ENCODE measurements at places on chromosomes 3 and 15.

DNA sequence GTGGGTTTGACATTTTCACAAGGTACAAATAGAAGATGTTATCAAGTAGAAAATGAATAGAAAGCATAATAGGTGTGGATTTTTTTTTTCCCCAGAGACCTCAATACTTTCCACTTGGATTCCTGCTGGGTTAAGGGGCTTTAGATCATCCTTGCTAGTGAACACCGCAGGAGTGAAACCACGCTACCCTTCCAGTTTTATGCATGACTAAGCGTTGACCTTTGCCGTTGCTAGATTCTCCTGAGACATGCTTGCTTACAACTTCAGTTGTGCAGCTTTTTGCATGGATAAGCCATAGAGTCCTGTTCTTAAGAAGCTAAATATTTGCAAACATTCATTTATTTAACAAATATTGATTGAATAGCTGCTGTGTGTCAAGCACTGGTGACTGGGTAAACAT is 299.7 kb upstream of the LMCD1 start:
- no peak for DNase-seq

GRCh38 chr3:145817870-145818483 is 343.0 kb downstream of the PLOD2 start:
- no peak for DNase-seq

GRCh38 chr3:141610939-141611338 is 124.1 kb downstream of the RASA2 start:
- no peak for DNase-seq

DNA sequence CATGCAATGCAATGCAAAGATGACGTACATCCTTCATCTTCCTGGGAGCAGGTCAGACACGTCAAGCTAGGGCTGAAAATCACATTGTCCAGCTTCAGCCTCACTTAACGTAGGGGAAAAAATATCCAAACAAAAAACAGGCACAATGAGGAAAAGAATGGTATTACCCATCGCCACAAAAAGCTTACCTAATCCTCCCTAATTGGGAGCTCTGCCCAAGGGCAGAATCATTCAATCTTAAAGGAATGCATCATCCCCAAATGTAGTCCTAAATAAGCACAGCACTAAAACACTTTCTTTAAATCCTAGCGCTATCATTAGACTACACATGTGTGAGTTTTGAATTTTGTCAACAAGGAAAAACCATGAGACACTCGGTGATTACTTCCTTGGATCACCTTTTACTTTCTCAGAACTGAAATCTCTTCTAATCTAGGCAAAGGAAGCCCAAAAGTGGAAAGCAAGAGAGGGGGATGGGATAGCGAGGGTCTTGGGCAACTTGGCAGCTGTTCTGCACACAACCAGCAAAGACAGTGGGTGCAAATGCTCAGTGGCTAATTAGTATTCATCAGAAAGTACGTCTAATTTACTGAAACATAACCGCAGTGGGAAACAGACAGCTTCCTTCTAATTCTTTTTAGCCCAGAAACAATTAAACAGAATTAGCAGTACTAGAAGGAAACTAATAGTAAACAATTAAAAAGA is 87.4 kb downstream of the ADAMTS9 start:
- DNase-seq = no peak

DNA sequence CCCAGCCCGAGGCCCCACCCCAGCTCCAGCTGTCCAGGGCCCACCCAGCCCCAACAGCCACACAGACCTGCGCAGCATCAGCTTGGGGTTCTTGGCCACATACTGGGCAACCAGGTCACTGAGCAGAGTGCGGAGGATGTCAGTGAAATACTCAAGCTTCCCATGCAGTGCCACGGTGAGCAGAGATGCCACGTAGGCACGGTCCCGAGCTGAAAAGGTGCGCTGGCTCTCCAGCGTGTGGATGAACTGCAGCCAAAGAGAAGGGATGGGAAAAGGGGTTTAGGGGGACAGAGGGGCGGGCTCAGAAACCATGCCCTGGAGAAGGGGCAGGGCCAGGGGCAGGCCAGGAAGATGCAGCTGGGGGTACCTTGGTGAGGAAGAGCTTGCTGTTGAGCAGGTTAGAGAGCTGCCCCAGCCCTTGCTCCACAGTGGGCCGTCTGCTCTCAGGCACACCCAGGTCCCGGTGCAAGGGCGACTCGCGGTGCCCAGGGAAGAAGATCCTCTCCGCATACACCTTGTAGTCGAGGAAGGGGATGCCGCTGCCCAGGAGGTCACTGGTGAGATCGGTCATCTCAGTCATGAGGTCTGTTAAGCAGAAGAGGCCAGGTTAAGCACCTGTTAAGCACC is 17.4 kb downstream of the PLXNB1 start:
- no peak for DNase-seq

GRCh38 chr3:147410526-147411237 is 1.5 kb downstream of the ZIC1 start:
- DNase-seq = no peak

GRCh38 chr3:152785051-152785450 is 49.9 kb upstream of the P2RY1 start:
- DNase-seq = no peak

DNA sequence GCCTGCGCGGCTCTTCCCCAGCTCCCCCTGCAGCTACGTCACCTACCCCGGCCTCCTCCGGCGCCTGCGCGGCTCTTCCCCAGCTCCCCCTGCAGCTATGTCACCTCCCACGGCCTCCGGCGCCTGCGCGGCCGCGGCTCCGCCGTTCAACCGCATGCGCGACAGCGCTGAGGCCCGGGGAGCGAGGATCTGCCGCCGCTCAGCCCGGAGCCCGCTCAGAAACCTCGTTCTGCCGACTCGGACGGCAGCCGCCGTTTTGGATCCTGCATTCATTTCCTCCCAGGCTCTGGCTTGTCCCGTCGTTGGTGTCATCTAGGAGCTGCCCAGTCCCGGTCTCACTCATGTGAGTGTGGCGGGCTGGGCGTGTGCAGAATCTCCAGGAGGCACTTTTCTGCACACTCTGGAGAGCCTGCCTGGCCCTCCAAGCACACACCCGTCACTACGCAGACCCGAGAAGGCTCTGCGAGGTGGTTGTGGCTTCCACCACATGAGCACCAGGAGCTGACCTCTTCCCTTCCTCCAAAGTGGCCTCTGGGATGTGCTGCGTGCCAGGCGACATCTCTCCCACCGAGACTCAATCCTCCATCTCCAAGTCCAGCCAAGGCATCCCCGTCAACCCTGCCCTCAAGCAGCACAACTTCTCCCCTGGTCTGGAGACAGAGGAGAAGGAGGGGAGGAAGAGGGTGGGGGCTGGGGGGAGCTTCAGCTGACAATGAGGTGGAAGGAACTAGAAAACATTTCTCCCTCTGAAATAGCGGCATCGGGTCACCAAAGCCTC is 165.3 kb downstream of the CHSY1 start:
- no peak for DNase-seq

DNA sequence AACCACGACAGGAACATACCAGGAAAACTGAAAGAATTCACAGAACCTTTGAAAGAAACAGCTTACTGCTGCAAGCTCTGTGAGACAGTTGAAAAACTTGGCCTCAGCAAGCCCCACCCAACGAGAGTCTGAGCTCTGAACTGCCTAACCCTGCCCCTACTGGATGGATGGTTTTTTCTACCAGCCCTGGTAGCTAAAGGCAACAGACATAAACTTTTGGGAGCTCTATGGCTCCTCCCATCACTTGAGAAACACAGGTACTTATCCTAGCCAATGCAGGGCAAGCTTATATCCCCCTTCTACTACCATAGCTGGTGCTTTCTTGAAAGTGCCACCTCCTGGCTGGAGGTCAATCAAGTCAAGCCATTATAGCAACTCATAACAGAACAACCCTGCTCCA is 471.8 kb downstream of the GRM7 start:
- no peak for DNase-seq

- DNase-seq = no peak
Measured at GRCh38 chr3:45535665-45536064, 58.9 kb upstream of the LIMD1 start.

DNA sequence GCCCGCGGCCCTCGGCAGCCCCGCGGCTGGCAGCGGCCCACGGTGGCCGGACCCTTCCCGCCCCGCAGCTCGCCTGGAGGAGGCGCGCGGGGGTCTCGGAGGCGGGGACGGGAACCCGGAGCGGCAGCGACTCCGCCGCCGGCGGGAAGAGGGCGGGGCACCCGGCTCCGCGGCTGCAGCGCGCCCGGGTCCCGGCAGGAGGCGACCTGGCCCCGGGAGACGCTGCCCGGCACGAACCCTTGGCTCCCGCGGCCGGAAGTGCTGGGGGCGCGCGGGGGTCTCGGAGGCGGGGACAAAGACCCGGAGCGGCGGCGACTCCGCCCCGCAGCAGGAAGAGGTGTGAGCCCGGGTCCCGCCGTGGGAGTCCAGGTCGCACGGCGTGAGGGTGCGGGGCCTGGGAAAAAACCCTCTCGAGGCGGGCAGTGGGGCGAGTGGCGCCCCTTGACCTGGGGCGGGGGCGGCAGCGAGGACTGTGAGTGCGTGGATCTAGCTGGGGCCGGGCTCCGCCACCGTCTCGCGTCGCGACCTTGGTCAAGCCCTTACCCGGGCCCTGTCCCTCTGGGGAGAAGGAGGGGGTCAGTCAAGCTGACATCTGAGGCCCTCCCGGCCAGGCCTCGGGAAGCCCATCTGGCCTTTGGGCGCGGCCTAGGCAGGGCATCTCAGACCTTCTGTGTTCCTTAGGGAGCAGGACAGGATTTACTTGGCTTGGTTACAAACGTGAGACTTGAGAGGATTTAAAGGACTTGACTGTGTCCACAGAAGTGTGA is at the start of gene CIB2:
CIB2 (minus strand) TSS at position 151 of the 767 bp plus-strand sequence. CDS start 230 bp downstream, outside the sequence.
- peak; percentile 52 for DNase-seq

GRCh38 chr3:164351131-164351530 is 727.2 kb downstream of the SI start:
- DNase-seq = no peak

- no peak for DNase-seq
Measured at GRCh38 chr3:133293397-133294110, 106.3 kb upstream of the BFSP2 start.

DNA sequence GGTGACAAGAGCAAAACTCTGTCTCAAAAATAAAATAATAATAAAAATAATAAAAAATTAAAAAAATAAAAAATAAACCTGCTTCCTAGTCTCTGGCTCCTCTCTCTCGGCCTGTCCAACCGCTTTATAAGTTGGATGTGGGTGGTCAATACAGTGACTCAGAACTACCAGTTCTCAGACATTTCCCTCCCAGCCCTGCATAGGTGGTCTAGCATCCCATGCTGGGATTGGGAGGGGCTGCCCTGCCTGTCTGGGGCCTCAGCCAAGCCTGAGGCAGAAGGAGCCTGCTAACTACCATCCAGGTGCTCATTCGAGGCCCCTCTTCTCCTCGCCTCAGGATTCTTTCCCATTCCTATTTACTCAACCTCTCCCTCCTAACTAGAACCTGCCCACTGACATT is 33.3 kb upstream of the BLM start:
- no peak for DNase-seq

GRCh38 chr3:47428662-47429061 is 47.1 kb downstream of the SCAP start:
- no peak for DNase-seq

Data from globus pallidus (tissue), 1 donor.